ENCODE measurements at places on chromosomes 12 and 14. TPM values are rescaled to one million over a fixed set of nuclear protein-coding genes. Genes with fewer than 3 reads are reported as not detected.

The KRT6B gene
- total RNA-seq = not detected

The KLRG1 gene
- total RNA-seq = 0.43 TPM

The CMKLR1 gene
- 1.7 TPM for total RNA-seq

The NPFF gene
- not detected for total RNA-seq

The KRT73 gene
- total RNA-seq = not detected

The FOXN4 gene
- not detected for total RNA-seq

The DNAH10 gene
- total RNA-seq = 0.64 TPM

The PTPRR gene
- not detected for total RNA-seq

The BCDIN3D gene
- total RNA-seq = 2.9 TPM

The RND1 gene
- total RNA-seq = not detected

The GPR68 gene
- total RNA-seq = 0.86 TPM

The FAIM2 gene
- total RNA-seq = 3.9 TPM

The PTHLH gene
- total RNA-seq = 1.3 TPM

The AJUBA gene
- total RNA-seq = 131 TPM

The ARHGAP9 gene
- total RNA-seq = under 0.01 TPM

The CDCA3 gene
- 18.4 TPM for total RNA-seq

The NCKAP5L gene
- 34.1 TPM for total RNA-seq

The KCNH3 gene
- total RNA-seq = under 0.01 TPM

The TGFB3 gene
- total RNA-seq = 7.7 TPM

The OTOGL gene
- under 0.01 TPM for total RNA-seq

Data from fibroblast of villous mesenchyme (primary cell).